ENCODE measurements at places on chromosomes 11 and 22. TPM values are rescaled to one million over a fixed set of nuclear protein-coding genes. Genes with fewer than 3 reads are reported as not detected.

DNA sequence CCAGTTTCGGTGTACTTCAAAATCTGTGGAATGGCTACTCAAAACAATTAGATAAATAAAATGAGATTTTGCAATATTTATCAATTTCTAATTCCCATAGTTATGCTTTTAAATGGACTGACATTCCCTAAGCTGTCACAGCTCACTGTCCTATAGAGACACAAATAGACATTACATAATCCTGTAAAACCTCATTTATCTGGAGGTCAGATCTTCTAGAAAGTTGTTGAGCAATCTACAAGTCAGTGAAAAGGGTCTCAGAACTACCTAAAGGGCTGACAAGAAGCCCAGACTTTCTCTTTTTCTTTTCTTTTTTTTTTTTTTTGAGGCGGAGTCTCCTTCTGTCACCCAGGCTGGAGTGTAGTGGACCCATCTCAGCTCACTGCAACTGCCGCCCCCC lies 12.0 kb downstream of the ALG8 start:
- DNase-seq, result no peak
- H3K4me3 ChIP-seq, result no peak overlapping the region
- H3K27me3 ChIP-seq, result no peaks in the 10 kb centered on the region
- H3K36me3 ChIP-seq, result peaks cover 4% of the 10 kb centered on the region
- no peaks in the 10 kb centered on the region for H3K4me1 ChIP-seq

GRCh38 chr11:44608651-44608990 lies 43.2 kb downstream of the CD82 start:
- H3K4me1 ChIP-seq, result peaks cover 69% of the 10 kb centered on the region
- H3K36me3 ChIP-seq, result peaks cover 33% of the 10 kb centered on the region
- H3K27me3 ChIP-seq, result no peaks in the 10 kb centered on the region
- no peak for DNase-seq
- H3K4me3 ChIP-seq, result no peak overlapping the region

DNA sequence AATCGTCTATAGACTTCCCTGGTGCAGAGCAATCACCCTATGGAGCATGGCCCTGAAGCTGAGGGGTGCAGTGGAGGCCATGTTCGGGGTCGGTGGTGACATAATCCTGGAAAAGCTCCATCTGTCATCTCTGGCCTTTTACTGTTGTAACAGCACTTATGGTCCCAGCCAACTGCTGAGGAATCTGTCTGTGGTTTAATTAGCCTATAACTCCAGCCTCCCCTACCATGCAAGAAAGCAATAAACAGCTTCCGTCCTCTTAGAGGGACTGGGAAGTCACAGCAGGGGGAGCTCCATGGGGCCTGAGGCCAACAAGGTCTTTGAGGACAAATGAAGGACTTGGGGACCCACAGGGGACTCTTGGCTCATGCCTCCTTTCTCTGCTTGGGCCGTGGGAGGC lies 159.1 kb upstream of the NECTIN1 start:
- DNase-seq, result no peak
- H3K36me3 ChIP-seq, result no peaks in the 10 kb centered on the region
- no peak overlapping the region for H3K4me3 ChIP-seq
- no peaks in the 10 kb centered on the region for H3K27me3 ChIP-seq

DNA sequence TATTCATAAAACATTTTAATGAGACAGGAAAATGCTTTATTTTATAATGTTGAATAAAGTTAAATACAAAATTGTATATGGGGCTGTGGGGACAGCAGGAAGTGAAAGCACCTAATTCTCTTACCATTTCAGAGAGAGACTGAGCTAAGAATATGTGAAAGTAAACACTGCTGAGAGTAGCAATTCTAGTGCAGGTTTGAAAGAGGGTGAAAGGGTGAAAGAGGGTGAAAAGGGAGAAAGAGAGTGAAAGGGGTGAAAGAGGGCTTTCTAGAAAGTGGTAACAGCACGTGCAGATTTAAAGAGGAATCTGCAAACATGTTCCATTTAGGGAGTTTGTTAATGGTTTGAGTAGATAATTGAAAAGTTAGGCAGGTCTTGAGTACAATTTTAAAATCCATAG lies 652.0 kb upstream of the CCDC90B start:
- no peaks in the 10 kb centered on the region for H3K36me3 ChIP-seq
- H3K4me3 ChIP-seq, result no peak overlapping the region
- no peak overlapping the region for H3K27ac ChIP-seq
- no peak for DNase-seq
- H3K27me3 ChIP-seq, result no peaks in the 10 kb centered on the region

GRCh38 chr11:42840176-42840829 lies 471.5 kb upstream of the API5 start:
- H3K4me3 ChIP-seq, result no peak overlapping the region
- no peak overlapping the region for H3K27ac ChIP-seq
- H3K27me3 ChIP-seq, result no peaks in the 10 kb centered on the region
- no peaks in the 10 kb centered on the region for H3K36me3 ChIP-seq
- DNase-seq, result no peak
- H3K4me1 ChIP-seq, result no peaks in the 10 kb centered on the region

DNA sequence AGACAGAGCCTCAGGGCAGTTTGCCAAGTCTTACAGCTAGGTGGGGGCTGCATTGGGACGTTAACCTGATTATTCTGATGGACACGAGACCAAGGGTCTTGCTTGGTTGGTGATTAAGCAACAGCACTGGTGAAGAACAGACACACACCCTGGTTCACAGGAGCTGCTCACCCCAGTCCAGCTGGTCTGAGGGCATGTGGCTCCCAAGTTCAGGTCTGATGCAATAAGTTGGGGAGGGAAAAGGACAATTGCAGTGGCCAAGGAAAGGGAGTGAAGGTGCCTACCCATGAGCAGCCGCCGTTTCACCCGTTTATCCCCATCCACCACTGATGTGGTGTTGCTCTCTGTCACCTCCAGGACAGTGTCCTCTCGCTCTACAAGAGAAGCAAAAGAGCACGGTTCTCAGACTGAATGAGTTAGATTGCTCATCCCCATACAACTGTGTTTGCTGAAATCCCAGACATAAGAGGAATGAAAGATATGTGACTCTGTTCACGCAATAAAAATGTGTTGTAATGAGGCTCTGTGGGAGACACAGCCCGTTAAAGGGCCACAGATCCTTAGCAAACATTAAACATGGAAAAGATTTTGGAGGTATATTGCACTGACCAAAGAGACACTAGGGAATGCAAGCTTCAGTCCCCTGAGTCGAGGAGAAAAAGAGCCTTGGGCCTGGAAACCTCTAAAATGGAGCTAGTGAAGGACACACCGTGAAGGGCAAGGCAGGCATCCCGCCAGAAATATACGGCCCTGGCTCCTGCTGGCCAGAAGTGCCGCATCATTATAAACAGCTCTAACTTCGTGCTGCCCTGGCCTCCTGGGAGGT lies 25.6 kb downstream of the SCUBE2 start:
- no peak overlapping the region for H3K4me3 ChIP-seq
- H3K4me1 ChIP-seq, result no peaks in the 10 kb centered on the region
- H3K27me3 ChIP-seq, result no peaks in the 10 kb centered on the region
- no peaks in the 10 kb centered on the region for H3K36me3 ChIP-seq
- no peak for DNase-seq

GRCh38 chr11:108019870-108020540 lies 11.3 kb downstream of the CUL5 start:
- no peaks in the 10 kb centered on the region for H3K27me3 ChIP-seq
- no peak overlapping the region for H3K4me3 ChIP-seq
- H3K36me3 ChIP-seq, result no peaks in the 10 kb centered on the region
- peaks cover 44% of the 10 kb centered on the region for H3K4me1 ChIP-seq
- H3K27ac ChIP-seq, result no peak overlapping the region
- no peak for DNase-seq

DNA sequence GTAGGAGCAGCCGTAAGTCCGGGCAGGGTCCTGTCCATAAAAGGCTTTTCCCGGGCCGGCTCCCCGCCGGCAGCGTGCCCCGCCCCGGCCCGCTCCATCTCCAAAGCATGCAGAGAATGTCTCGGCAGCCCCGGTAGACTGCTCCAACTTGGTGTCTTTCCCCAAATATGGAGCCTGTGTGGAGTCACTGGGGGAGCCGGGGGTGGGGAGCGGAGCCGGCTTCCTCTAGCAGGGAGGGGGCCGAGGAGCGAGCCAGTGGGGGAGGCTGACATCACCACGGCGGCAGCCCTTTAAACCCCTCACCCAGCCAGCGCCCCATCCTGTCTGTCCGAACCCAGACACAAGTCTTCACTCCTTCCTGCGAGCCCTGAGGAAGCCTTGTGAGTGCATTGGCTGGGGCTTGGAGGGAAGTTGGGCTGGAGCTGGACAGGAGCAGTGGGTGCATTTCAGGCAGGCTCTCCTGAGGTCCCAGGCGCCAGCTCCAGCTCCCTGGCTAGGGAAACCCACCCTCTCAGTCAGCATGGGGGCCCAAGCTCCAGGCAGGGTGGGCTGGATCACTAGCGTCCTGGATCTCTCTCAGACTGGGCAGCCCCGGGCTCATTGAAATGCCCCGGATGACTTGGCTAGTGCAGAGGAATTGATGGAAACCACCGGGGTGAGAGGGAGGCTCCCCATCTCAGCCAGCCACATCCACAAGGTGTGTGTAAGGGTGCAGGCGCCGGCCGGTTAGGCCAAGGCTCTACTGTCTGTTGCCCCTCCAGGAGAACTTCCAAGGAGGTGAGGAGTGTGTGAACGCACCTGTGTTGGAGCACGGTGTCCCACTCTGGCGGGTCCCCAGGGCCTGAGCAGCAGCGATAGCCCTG lies at the start of gene TAGLN:
Gene TAGLN (plus strand): TSS at position 318 of the 863 bp plus-strand sequence. CDS start 3,644 bp downstream, outside the sequence.
- H3K36me3 ChIP-seq, result peaks cover 7% of the 10 kb centered on the region
- H3K4me3 ChIP-seq, result no peak within 1 kb of the TSS
- no peak within 1 kb of the TSS for H3K27ac ChIP-seq
- H3K27me3 ChIP-seq, result no peaks in the 10 kb centered on the region
- H3K4me1 ChIP-seq, result no peaks in the 10 kb centered on the region

DNA sequence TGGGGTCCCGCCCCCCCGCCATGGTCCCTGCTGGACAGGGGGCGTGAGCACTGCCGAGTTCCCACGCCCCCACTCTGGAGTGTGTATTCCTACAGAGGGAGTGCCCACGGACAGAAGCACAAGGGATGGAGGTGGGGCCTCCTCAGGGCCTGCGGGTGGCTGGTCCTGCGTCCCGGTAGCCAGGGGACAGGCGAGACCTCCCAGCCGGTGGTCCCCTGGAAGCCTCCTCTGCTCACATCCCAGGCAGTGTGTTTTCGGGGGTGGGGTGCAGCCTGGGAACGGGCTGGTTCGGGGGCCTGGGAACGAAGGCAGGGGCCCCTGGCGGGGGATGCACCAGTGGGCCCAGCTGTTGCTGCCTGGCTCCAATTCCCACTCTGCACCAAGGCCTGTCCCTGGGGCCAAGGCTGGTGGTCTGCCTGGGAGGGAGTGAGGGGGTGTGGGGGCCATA lies 16.1 kb downstream of the GP1BB start:
- no peak for DNase-seq
- no peaks in the 10 kb centered on the region for H3K36me3 ChIP-seq
- no peak overlapping the region for H3K4me3 ChIP-seq
- H3K27ac ChIP-seq, result no peak overlapping the region

- H3K4me3 ChIP-seq, result no peak overlapping the region
- H3K27me3 ChIP-seq, result no peaks in the 10 kb centered on the region
- peak; percentile 23 for DNase-seq
These were observed 138.2 kb upstream of the MTMR2 start for GRCh38 chr11:96062134-96062533.

YPEL4 gene
- total RNA-seq, result 11.8 TPM

TEX12 gene
- not detected for total RNA-seq
